ENCODE measurements at places on chromosomes 11 and 22.

DNA sequence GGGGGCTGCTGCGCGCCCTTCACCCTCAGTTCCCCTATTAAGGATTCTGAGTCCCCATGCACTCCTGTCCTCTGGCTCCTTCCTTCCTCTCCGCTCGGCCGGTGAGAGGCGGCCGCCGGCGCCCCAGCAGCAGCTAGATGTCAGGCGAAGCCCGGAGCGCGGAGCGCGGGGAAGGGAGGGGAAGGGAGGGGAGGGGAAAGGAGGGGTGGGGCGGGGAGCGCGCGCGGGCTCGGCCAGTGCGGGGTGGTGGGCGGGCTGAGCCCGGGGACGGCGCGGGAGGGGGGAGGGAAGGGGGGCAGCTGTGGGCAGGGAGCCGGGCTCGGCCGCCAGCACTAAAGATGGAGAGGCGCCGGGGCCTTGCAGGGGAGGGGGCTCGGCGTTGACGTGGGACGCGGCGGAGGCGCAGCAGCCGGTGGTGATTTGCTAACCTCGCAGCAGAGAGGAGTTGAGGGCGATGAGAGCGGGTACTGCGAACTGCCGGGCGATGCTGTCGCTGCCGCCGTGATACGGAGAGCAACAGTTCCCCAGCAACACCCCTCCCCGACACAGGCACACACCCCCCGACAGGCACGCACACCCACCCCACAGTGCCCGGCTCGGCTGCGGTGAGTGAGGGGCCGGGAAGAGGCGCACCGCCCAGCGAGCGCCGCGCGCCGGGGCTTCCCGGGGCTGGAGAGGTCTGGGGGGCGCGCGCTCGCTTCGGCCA, at the start of gene ZBTB16:
Gene ZBTB16, plus strand, starts transcription at position 434 of the 706 bp plus-strand sequence. CDS start 3,590 bp downstream, outside the sequence.
- DNase-seq: peak; percentile 64

DNA sequence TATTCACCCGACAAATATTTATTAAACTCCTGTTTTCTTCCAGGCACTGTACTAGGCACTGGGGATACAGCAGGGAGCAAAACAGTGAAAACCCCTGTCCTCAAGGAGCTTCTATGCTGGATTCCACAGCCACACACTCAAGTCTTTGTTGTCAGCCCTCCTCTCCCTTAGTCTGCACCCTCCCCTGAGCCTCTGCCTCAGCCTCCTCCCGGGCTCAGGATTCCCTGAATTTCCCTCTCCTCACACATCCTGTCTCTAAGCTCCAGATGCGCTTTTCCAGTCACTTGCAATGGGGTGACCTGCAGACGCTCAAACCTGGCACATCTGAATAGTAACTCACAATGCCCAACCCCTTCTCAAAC, 13.5 kb upstream of the TUB start:
- DNase-seq: no peak

GRCh38 chr11:133541021-133541719, 8.9 kb upstream of the OPCML start:
- no peak for DNase-seq

DNA sequence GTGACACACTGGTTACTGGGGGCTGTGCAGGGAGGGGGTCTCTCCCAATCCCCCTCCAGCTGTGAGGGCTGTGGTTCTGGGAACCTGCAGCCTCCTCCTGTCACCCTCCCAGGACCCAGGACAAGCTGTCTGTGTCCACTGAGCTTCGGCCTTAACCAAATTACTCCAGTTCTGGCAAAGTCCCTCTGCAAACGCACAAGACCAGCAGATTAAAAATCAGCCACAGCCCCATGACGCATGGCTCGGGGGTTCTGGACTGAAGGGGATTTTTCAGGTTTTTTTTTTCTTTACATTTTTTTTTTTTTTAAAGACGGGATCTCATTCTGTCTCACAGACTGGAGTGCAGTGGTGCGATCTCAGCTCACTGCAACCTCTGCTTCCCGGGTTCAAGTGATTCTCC, 32.2 kb upstream of the A4GALT start:
- DNase-seq: no peak

- DNase-seq: no peak
Observed at GRCh38 chr22:42327462-42328129, 57.1 kb upstream of the TCF20 start.

- DNase-seq: no peak
Observed at GRCh38 chr11:5288108-5288905, 13.4 kb downstream of the OR51B4 start.

DNA sequence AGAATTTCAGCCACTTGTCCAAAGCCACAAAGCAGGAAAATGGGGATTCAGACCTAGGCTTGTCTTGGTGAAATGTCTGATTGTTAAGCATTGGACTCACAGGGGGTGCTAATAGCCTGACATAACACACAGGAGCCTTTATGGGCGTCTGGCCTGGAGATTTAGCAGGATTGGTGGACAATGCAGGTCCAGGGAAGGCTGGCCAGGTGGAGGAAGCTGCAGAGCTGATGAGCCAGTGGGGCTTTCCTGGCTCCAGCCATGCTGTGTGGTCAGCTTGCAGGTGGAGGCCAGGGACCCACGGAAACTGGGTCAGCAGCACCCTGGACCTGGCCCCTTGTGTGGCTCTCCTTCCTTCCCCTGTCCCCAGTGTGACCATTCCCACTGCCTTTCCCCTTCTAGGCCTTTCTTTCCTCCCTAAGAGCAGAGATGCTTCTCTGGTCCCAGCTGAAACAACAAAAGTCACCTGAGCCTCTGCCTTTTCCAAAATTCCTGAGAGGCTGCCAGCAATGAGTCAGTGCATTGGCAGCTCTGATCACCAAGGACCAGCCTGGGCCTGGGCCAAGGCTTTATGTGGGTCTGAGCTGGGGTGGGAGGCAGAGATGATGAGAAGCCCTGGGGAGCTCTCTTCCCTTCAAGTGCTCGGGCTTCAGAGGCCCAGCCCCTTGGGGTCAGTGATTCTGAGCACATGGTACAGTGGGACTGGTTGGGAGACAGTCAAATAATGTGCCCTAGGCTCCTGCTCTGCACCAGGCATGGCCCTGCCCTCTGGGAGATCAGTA, 85.2 kb downstream of the CCDC81 start:
- DNase-seq: no peak

DNA sequence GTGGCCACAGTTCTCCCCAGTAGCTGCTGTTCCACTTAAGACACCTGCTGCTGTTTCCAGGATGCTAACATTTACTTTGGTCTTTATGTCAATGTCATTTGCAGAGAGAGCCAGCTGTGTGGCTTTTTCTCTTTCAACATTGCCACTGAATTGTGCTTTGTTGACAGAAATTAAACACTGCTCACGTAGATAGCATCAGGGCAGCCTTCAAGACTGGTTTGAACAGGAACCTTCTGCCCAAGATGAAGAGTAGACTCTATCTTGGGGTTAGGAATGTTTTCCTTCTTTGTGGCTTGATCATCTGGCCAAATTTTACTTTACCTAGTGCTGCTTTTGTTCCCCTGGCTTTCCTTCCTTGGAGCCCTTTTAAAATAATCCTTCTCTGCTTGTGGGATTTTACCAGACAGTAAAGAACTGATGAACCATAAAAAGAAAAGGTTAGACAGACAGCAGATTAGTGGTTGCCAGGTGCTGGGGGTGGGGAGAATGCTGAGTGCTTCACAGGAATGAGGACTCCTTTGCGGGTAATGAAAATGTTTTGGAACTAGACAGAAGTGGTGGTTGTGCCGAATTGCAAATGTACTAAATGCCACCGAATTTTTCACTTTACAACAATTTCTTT, 22.7 kb upstream of the XBP1 start:
- peak; percentile 91 for DNase-seq

GRCh38 chr11:120689596-120690275, 178.2 kb downstream of the GRIK4 start:
- DNase-seq: no peak

- no peak for DNase-seq
Observed at GRCh38 chr22:19233189-19233661, 54.7 kb upstream of the SLC25A1 start.

DNA sequence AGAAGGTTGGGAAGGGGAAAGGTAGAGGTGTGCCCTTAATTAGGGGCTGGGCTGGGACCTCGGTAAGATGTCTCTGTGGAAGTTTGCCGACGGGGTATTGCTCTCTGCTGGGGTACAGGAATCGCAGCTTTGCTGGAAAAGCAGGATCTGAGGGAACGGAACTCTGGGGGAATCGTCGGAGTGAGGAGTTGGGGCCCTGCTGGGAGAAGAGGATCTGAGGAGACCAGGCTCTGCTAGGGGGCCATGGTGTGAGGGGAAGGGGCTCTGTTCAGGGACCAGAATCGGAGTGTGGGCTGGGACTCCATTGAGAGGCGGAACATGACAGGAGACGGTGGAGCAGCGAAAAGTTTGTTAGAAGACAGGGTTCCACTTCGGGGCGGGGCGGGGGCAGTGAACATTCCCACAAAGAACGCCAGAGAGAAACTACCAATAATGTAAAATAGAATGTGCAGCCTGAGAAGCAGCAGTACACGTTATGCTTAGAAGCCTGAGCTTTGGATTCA, 456 bp downstream of the AAMDC start:
- no peak for DNase-seq

DNA sequence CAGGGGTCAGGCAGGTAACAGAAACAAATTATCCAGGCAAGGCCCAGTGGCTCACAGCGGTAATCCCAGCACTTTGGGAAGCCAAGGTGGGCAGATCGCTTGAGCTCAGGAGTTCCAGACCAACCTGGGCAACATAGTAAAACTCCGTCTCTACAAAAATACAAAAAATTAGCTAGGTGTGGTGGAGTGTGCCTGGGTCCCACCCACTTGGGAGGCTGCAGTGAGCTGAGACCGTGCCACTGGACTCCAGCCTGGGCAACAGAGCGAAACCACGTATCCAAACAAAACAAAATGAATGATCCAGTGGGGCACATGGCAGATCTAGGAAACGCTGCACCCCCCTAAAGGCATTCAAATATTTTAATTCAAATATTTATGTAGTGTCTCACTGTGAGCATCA, 9.9 kb downstream of the NUMA1 start:
- no peak for DNase-seq

GRCh38 chr11:117997823-117998579, 11.8 kb downstream of the IL10RA start:
- DNase-seq: no peak

GRCh38 chr22:44133161-44133560, 47.6 kb upstream of the PARVG start:
- DNase-seq: peak; percentile 50

DNA sequence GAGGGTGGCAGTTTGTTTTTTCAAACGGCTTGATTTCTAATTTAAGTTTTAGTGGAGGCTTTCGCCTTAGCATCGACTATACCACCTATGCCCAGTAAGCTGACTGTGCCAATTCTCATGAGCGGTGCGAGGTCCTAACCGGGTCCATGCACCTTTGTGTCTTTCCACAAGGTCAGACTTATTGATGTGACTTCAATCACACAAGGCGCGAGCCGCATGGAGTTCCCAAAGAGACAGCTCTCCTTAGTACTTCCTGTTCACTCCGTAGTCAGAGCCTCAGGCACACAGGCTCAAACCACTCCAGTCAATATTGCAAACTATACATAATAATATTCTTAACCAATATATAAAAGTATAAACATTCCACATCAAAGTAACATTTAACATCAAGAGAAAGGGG, 18.2 kb downstream of the ST14 start:
- DNase-seq: no peak

- no peak for DNase-seq
Observed at GRCh38 chr22:19509191-19509590, 15.0 kb downstream of the CLDN5 start.

GRCh38 chr11:96760306-96760705, 370.5 kb downstream of the JRKL start:
- DNase-seq: no peak

DNA sequence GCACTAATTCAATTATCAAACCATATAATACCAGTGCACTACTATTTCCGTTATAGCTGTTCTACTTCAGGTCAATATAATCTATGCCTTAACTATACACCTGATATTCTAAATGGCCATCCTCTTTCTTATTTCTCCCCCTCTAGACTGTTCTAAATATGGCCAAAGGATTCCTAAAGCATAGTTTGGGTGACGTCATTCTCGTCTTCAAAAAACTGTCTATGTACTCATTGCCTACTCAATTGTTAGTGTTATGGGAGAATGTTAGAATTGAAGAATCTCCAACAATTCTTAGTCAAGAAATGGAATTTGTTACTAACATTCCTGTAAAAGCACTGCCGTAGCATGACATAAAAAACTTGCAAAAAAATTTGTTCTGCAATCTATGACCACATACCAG, 431.1 kb upstream of the ANO3 start:
- no peak for DNase-seq

DNA sequence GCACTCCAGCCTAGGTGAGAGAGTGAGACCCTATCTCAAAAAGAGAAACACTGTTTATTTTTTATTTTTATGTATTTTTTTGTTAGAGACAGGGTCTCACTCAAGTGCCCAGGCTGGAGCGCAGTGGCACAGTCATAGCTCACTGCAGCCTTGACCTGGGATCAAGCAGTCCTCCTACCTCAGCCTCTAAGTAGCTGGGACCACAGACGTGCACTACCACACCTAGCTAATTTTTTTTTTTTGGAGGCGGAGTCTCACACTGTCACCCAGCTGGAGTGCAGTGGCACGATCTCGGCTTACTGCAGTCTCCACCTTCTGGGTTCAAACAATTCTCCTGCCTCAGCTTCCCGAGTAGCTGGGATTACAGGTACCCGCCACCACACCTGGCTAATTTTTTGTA, 6.4 kb downstream of the RBX1 start:
- DNase-seq: no peak

GRCh38 chr11:17403980-17404759, 15.7 kb upstream of the KCNJ11 start:
- no peak for DNase-seq

DNA sequence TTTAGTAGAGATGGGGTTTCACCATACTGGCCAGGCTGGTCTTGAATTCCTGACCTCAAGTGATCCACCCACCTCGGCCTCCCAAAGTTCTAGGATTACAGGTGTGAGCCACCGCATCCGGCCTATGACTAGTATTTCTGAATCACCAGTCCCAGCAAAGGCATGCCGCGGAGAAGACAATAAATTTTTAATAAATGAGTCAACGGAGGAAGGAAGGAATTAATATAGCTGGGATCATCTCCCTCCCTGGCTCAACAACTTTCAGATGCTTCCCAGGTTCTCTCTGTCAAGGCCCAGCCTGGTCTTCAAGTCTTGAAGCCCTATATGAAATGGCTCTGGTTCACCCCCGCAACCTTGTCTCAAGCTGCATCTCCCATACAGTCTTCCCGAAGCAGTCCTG, 45.7 kb downstream of the CYTH4 start:
- no peak for DNase-seq

- no peak for DNase-seq
Observed at GRCh38 chr11:69388661-69389060, 92.8 kb upstream of the LINC01488 start.

GRCh38 chr11:65842144-65842543, 8.4 kb downstream of the SNX32 start:
- DNase-seq: no peak

Measured in NCI-H2171 treated with DMSO at 0.1 percent for 48 hours (cell line).